ENCODE measurements at places on chromosomes 2 and 18.

- no peak for DNase-seq
Observed at GRCh38 chr2:96895032-96895745, 25.3 kb upstream of the SEMA4C start.

DNA sequence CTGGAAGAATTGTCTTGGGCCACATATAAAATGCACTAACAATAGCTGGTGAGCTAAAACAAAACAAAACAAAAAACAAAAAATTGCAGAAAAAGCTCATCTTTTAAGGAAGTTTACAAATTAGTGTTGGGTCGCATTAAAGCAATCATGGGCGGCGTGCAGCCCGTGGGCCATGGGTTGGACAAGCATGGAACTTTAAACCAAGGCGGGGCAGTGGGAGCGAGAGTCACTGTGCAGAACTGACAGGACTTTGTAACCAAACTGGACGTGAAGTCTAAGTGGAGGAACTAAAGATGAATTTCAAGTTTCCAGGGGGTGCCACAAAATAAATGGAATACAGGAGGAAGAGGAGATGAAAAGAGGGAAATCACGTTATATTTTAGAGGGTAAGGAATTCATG, 80.7 kb downstream of the PSMG2 start:
- DNase-seq, result no peak

DNA sequence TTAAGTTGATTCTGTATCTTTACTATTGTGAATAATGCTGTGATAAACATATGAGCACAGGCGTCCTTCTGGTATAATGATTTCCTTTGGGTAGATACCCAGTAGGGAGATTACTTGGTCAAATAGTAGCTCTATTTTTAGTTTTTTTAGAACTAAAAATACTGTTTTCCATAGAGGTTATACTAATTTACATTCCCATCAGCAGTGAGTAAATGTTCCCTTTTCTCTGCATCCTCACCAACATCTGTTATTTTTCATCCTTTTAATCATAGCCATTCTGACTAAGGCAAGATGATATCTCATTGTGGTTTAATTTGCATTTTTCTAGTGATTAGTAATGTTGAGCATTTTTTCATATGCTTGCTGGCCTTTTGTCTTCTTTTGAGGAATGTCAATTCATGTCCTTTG, 35.1 kb downstream of the PMS1 start:
- DNase-seq, result peak; percentile 76

DNA sequence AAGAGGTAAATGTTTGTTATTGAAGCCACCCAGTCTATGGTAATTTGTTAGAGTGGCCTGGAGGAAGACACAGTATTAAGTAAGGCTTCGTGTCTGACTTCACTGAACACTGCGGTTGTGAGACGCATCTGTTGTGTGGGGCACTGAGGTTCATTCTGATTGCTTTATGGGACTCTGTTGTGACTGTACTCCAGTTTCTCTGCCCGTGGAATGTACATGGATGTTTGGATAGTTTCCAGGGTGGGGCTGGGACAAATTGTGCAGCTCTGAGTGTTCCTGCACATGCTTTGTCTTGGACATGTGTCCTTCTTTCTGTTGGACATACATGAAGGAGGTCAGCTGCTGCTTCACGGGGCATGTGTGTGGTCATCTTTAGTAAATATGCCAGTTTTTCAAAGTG, 58.6 kb downstream of the ODC1 start:
- peak; percentile 43 for DNase-seq

- DNase-seq, result no peak
Observed at GRCh38 chr2:112879491-112880041, 31.4 kb upstream of the IL37 start.

All from fibroblast of upper back skin (primary cell).